EH (cell line): ENCODE measurements at places on chromosomes 13 and 19.

- peak; percentile 50 for DNase-seq
Measured at GRCh38 chr19:44576843-44577565, 36.4 kb upstream of the IGSF23 start.

DNA sequence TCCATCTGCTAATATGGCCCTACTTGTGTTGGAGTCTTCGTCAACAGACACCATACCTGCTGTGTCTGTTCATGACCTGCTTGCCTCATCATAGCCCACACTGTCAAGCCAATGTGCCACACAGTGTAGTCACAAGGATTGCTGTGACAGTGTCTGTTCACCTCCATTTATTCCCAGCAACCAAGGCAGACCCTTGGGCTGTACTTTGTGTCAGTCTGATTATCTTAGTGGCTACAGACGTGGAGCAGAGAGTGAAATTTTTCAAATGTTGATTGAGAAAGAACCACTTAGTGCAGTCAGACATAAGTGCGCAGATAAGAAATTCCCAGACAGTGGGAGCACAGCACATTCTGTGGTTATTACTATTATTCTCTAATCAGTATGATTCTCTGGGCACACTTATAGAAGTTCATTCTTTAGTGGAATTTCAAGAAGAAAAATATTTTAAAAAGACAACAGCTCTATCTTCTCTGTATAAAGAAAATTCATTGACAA lies 184.6 kb downstream of the GPC6 start:
- no peak for DNase-seq

- no peak for DNase-seq
Measured at GRCh38 chr13:91146601-91147000, 200.9 kb upstream of the MIR17HG start.

GRCh38 chr19:30402436-30403202 lies 30.4 kb downstream of the ZNF536 start:
- no peak for DNase-seq

- no peak for DNase-seq
Measured at GRCh38 chr19:34353546-34353945, 11.4 kb upstream of the GPI start.

GRCh38 chr13:53324656-53325055 lies 296.0 kb downstream of the OLFM4 start:
- no peak for DNase-seq

DNA sequence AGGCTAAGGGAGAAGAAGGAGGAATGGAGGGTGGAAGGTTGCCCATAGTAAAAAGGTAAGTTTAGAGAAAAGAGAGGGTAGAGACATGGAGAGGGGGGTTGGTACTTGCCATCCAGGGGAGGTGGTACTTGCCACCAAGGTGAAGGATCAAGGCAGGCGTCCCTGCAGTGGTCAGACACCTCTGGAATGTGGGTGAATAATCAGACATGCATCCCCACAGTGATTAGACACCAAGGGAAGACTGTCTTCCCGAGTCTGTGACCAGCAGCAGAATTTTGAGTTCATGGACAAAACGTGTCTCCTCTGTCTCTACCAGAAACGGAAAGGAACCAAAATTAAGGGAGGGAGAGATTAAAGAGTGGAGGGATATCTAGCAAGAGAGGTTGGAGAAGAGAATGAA lies 27.1 kb upstream of the IGFL1 start:
- DNase-seq: no peak

GRCh38 chr19:14563989-14564651 lies 7.7 kb downstream of the NDUFB7 start:
- DNase-seq: peak; percentile 32

DNA sequence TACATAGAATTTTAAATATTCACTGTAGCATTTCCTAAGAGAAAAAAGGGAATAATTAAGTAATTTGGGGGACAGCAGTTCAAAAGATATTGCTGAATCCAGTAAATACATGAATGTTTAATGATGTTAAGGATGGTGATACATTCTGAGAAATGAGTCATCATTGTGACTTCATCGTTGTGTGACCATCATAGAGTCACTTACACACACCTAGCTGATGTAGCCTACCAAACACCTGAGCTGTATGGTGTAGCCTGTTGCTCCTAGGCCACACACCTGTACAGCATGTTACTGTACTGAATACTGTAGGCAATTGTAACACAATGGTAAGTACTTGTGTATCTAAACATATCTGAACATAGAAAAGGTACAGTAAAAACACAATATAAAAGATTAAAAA lies 34.8 kb downstream of the ATP7B start:
- DNase-seq: no peak

DNA sequence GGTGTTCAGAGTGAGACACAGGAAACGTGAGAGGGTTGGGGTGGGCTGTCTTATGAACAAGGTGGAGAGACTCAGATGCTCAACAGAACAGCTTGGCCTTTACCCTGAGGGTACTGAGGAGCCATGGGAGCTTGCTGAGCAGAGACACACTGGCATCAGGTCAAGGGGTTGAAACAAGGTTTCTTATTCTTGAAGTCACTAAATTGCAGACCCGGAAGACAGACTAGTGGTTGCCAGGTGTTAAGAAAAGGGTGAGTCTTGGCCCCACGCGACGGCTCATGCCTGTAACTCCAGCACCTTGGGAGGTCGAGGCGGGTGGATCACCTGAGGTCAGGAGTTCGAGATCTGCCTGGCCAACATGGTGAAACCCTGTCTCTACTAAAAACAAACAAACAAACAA lies 22.4 kb downstream of the CACNG6 start:
- DNase-seq: no peak

- DNase-seq: no peak
Measured at GRCh38 chr19:33397536-33398360, 24.2 kb downstream of the CEBPG start.

DNA sequence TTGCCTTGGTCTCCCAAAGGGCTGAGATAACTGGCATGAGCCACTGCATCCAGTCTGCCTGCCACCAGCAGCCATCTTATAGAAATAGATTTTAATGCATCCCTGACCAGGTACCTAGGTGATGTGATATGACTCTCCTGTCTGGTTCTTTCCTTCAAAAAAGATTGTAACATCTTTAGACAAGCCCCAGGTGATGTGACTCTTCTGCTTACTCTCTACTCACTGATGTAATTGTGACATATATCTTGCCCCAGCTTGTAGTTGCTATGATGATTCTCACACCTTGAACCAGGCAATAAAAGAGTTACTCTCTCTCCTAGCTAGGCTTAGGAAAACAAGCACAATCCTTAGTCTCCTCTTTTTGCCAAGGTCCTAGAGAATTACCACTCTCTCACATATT lies 30.6 kb upstream of the ZNF681 start:
- DNase-seq: no peak

DNA sequence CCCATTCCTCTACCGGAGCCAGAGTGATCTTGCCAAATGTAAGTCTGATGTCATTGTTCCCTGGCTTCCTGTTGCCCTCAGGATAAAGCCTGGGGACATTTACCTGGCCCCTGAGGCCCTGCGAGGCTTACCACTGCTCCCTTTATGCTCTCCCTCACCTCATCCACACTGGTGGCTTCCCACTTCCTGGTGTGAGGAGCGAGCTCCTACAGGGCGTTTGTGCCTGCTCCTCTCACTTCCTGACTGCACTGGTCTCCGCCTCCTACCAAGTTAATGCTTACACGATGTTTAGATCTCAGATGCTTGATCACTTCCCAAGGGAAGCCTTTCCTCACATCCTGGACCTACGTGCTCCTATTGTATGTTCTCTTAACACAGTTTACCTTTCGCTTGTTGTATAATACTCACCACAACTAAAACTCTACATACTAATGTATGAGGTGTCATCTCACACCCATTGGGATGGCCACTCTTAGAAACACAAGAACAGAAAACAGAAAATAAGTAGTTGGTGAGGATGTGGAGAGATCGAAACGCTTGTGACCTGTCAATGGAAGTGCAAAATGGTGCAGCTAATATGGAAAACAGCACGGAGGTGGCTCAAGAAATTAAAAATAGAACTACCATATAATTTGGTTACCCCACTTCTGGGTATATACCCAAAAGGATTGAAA lies 177.6 kb downstream of the SHISA2 start:
- DNase-seq: no peak

GRCh38 chr19:49782515-49782914 lies 15.7 kb downstream of the AP2A1 start:
- no peak for DNase-seq

- DNase-seq: no peak
Measured at GRCh38 chr13:34944274-34944634, 2.2 kb downstream of the NBEA start.

DNA sequence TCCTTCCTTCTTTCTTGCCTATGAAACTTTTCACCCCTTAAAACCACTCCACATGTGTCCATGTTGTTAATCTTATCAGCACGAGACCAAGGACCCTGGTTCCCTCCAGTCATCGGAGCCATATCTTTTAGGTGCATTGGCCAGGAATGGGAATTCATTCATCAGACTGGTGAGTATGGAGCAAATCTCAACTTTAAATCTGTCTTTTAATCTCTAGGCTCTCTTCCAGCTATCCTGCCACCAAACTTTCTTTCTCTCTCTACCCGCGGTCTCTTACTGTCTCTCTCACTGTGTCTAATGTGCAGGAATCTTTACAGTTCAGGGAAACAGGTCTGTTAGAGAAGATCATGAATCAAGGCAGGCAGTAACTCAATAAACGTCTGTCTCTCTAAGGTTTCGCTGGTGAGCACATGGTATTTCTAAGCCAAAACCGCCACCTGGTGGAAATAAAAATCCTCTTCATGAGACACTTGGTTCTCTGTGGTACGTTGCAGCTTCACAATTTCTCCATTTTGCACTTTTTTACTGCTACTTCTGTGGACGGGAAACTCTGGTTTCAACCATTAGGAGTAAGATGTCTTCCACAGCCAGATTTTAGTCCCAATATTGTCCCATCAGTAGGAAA lies 16.1 kb downstream of the LGALS16 start:
- peak; percentile 54 for DNase-seq

- peak; percentile 7 for DNase-seq
Measured at GRCh38 chr19:53942001-53942786, 20.5 kb upstream of the CACNG8 start.

DNA sequence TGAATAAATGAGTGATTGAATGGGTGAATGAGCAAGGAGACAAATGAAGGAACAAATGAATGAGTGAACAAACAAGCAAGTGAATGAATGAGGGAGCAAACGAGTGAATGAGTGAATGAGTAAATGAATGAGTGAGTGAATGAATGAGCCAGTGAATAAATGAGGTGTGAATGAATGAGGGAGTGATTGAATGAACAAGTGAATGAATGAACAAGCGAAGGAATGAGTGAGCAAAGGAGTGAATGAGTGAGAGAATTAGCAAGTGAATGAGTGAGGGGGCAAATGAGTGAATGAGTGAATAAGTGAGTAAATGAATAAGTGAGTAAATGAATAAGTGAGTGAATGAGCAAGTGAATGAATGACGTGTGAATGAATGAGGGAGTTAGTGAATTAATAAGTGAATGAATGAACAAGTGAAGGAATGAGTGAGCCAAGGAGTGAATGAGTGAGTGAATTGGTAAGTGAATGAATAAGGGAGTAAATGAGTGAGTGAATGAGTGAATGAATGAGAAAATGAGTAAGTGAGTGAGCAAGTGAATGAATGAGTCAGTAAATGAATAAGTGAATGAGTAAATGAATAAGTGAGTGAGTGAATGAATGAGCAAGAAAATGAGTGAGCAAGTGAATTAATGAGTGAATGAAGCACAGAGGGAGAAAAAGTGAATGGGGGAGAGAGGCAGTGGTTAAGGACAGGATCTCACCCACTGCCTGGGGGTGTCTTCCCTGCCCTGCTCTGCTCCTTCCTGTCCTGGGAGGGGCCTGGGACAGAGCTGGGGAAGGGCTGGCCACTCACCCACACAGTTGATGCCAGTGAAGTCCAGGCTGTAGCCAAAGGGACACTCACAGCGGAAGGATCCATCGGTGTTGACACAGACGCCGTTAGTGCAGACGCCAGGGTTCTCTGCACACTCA lies 36.4 kb downstream of the CCL25 start:
- no peak for DNase-seq

DNA sequence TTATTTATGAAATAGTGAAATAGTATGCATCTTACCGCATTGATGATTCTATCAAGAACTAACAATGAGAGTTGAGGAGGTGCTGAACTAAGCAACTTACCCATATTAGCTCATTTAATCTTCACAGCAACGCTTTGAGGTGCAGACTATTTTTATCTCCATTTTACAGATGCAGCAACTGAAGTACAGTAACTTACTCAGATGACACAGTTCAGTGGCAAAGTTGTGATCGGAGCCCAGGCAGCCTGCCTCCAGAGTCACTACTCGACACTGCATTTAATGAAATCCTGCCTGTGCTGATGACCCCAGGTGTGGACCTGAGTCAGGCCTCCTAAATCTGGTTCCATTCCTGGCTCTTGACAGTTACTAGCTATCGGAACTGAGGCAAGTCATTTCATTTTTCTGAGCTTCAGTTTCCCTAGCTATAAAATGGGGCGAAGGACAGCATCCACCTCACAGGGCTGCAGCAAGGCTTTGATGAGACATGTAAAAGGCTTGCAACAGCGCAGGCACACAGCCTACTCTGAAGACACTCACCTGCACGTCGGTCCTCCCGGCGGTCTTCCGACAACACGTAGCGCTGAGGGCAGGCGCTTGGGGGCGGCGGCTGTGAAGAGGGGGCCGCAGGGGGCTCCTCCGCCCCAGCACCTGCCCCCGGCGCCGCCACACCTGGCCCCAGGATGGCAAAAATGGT lies 1.5 kb downstream of the MYPOP start:
- DNase-seq: no peak

- DNase-seq: no peak
Measured at GRCh38 chr13:41056194-41056593, 5.1 kb upstream of the WBP4 start.

GRCh38 chr19:35162471-35163326 lies 8.2 kb downstream of the FXYD5 start:
- DNase-seq: peak; percentile 86

- no peak for DNase-seq
Measured at GRCh38 chr13:63381078-63381859, 1965.6 kb upstream of the PCDH20 start.

GRCh38 chr19:30536975-30537374 lies 164.8 kb downstream of the ZNF536 start:
- no peak for DNase-seq

DNA sequence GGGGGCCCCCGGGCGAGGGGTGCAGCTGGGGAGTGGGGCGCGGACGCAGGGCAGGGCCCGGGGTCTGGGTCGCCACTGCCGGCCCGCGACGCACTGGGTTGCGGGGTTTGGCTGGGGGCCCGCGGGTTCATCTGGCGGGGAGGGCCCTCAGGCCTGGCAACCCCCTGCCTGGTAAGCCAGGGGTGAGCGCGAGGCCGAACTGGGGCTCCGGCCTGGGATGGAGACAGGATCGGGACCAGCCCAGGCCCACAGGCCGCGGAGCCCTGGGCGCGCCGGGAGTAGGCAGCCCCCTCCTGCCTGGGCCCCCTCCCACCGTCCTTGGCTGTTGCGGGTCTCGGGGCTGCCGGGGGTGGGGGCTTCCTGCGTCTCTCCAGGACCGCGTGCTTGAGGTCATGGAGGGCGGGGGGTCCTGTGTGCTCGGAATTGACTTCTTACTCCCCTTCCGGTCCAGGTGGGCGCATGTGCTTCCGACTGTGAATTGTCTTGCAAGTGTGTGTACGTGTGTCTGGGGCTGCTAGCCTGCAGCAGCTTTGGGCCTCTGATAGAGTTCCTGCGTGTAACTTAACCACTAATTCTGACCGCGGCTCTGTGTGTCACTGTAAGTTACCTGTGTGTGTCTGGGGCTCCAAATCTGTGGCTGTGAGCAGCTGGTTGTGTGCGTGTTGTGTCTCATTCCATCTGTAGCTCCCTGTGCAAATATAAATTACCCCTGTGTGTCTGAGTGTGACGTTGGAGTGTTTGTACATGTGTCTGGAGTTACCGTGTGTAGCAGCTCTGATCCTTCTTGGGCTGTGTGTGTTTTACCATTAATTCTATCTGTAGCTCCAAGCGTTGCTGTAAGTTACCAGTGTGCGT lies 751 bp downstream of the GRAMD1A start:
- DNase-seq: peak; percentile 42
